ENCODE measurements at places on chromosomes 7 and 10.

DNA sequence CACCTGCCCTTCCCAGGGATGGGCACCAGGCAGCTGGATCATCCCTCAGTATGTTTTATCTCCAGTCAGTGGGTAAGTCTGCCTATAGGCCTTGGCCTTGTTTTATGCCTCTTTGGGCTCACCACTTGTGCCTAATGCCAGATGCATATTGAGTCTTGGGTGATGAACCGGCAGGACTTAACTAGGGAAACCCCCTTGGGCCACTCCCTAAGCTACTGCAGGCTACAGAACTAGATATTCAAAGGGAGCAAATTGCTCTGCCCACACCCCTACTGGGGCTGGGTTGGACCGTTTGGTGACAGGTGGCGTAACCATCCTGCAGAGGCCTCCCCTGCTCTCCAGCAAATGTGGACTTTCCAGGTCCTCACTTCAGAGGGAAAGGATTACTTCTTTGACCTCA lies 115.7 kb upstream of the GDF10 start:
- no peak for DNase-seq

GRCh38 chr7:18495412-18496340 lies at the start of gene HDAC9:
Gene HDAC9, plus strand, starts transcription at chr7:18495749. Its CDS starts 554 bp downstream, at chr7:18496303.
- no peak for DNase-seq

- no peak for DNase-seq
These were observed 72.5 kb downstream of the SEMA3D start for GRCh38 chr7:85114342-85114741.

GRCh38 chr10:77251297-77252013 lies 386.2 kb downstream of the KCNMA1 start:
- no peak for DNase-seq

DNA sequence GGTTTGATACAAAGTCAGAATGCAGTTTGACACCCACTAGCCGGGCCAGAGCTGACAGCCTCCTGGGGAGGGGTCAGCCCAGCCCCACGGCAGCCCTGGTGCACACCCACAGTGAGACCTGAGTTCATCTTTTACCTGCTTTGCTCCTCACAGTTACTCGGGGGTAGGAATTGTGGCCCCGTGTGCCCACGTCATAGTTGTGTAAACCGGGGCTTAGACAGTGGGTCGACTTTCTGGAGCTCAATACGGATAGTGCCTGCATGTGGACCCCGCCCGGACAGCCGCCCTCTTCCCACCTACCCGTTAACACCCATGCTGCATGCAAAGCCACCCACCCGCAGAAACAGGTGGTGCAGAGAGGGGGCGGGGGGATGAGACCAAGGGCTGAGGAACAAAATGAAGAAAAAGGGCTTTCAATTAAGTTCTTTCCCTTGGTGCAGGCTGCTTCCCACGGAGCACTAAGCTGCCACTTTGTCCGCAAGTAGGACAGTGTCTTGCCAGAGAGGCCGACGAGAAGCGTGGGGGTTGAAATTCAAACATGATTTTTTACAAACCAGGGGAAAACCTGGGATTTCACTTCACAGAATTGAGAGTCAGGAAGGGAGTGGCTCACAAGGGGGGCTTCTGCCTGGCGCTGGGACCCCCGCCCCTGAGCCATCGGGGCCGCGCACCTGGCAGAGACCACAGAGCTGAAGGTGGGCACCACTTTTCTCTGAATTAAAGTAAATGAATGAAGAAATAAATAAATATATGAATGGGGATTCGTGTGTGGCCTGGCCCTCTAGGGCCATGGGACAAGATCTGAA lies 24.6 kb upstream of the FOXL3 start:
- no peak for DNase-seq

GRCh38 chr10:7417103-7417623 lies 6.3 kb upstream of the SFMBT2 start:
- peak; percentile 61 for DNase-seq

DNA sequence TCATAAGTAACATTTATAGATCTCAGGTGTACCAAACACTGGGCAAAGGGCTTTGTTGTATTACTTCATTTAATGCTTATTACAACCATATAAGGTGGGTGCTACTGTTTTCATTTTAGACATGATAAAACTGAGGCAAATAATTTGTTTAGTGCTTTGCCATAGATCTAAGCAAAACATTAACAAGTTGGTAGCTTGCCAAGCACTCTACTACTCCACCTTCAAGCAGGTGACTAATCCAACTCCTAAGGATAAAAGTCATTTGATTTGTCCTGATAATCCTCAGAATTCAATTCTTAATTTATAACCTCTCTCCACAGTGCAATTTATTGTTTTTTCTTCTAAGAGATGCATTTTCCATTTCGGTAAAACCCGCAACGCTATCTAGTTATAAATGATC lies 646.4 kb downstream of the GRM8 start:
- DNase-seq: no peak

- no peak for DNase-seq
These were observed 189.5 kb downstream of the RAPGEF5 start for GRCh38 chr7:22167482-22167881.

DNA sequence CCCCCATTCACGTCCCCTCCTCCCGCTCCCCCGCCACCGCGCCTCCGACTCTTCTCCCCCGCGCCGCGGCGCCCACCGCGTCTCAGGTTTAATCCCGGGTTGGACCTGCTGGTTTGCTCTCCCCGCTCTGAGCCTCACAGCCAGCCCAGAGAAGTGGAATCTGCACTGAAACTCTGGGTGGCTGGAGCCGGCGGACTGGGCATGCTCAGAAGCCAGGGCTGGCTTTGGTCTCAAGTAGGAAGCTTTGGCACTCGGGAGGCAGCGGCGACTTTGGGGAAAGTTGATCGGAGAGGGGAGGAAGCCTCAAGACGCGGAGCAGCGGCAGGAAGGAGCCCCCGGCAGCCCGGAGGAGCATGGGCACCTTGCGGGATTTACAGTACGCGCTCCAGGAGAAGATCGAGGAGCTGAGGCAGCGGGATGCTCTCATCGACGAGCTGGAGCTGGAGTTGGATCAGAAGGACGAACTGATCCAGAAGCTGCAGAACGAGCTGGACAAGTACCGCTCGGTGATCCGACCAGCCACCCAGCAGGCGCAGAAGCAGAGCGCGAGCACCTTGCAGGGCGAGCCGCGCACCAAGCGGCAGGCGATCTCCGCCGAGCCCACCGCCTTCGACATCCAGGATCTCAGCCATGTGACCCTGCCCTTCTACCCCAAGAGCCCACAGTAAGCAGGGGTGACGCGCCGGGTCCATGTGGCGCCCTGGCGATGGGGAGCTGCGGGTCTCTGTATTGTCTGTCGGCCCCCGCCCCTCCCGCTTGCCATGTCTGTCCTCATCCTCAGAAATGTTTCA lies at the start of gene PRKG1:
TSS of gene PRKG1 (plus strand) at position 250 of the 791 bp plus-strand sequence.
- DNase-seq: no peak

- DNase-seq: no peak
These were observed 77.3 kb downstream of the PARD3 start for GRCh38 chr10:34737772-34738169.

DNA sequence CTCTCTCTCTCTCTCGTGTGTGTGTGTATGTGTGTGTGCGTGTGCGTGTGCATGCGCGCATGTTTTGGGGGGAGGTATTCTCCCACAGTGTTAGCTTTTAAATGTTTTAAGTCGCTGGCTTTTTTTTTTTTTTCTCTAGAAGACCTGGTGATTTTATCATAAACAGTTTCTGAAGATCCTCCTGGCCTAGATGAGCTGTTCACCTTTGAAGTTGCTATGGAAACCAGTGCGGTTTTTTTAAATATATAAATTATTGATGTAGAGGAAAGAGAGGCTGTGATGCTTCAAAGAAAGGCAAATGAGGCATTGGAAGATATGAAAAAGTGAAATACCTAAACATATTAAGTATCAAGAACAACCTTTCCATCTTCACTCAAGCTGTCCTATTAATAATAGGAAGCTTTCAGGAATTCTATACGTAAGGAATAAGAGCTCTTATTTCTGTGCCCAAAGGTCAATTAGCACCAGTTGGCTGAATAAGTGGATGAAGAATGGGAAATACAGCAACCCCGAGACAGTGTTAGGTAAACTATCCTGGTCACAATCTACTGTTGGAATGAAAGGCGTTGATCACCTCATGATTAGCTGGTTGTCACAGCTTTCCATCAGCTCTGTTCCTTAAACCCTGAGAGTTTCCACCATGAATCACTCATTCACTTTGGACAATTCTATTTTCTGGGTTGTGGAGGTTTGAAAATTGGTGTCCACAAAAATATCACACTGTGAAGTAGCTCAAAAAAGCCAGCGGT lies 66.5 kb upstream of the SLC35G1 start:
- DNase-seq: no peak

DNA sequence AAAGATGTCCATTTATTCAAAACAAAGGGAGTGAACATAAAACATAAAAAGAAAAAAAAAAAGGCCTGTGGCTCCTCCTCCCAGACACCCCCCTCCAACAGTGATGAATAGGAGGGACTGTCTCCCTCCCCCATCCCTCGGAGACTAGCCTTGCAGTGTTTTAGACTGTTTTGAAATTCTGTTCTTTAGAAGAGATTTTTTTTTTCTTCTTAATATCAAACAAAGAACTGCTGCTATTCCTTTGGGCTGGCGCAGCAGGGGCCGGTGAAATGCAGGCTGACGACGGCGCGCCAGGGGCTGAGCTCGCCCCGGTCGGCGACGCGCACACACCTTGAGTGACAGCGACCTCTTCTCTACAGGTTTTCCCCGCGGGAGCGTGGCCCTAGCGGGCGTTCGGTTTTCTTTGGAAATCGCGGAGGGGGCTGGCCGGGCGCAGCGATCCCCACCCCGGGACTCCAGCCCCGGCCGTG lies at the start of gene LANCL2:
TSS of gene LANCL2 (plus strand) at position 133 of the 470 bp plus-strand sequence. CDS start 689 bp downstream, outside the sequence.
- DNase-seq: peak; percentile 55

DNA sequence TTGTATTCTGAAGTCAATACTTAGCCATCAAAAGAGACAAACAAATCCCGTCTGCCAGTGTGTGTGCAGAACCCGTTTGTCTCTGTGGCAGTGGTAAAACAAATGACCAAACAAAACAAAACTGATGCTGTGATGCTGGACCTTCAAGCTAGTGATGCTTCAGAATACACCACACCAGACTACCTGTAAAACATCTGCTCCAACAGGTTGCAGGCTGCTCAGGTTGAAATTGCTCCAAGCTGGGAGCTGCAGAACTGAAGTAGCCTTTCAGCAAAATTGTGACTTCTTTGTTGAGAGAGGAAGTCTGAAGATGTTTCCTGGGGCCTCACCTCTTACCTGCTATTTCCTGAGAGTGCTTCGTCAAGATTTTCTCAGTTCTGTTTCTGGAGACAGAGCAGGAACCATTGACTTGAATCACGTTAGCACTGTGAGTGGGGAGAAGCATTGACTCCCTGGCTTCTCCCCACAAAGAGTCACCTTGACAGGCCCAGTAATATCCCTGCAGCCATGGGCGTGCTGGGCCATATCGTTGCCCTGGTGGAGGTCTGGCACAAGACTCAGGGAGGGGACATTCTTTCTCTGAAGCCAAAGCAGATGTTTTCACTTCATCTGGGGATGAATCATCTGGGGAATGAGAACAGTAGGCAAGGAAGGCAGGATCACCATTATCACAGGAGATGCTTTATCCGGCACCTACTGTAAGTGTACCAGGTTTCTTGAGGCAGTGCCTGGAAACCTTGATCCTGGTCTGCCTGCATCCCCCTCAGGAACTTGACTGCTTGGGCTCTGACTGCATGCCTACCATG lies 80.2 kb downstream of the RBM20 start:
- DNase-seq: peak; percentile 15

GRCh38 chr7:15685358-15686294 lies 857 bp downstream of the MEOX2 start:
- DNase-seq: no peak

DNA sequence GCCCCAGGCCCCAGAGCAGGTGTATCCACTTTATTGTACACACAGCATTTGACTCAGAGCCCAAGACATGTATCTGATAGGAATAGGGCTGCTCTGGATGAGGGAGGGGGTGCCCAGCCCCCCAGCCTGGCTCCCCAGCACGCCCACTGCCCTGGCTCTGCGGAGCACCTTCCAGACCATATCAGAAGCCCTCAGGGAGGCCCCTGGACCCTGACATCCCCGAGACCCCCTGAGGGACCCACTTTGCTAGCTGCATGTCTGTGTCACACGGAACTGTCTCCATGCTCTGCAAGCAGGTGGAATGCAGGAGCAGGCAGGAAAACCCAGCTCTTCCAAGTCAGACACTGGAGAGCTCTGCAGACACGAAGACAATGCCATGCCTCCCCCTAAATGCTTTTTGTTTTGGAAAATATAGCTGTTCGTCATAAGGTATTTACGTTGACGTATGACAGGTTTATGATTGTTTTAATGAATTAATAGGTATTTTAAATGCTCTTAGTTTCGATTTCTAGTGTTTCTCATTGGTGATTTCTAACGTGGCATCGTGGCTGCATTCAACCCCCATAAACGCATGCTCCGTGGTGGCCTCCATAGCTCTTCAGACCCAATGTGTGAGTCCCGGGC lies 92.8 kb upstream of the INSIG1 start:
- DNase-seq: no peak

DNA sequence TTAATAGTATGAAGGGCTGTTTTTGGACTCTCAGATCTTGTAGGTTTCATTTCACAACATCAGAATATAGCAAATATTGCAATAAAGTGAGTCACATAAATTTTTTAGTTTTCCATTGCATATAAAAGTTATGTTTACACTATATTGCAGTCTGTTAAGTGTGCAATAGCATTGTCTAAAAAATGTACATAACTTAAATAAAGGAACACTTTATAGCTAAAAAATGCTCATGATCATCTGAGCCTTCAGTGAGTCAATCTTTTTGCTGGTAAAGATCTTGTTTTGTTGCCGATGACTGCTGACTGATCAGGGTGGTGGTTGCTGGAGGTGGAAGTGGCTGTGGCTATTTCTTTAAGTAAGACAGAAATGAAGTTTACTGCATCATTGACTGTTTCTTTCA lies 42.0 kb downstream of the ABCA13 start:
- no peak for DNase-seq

DNA sequence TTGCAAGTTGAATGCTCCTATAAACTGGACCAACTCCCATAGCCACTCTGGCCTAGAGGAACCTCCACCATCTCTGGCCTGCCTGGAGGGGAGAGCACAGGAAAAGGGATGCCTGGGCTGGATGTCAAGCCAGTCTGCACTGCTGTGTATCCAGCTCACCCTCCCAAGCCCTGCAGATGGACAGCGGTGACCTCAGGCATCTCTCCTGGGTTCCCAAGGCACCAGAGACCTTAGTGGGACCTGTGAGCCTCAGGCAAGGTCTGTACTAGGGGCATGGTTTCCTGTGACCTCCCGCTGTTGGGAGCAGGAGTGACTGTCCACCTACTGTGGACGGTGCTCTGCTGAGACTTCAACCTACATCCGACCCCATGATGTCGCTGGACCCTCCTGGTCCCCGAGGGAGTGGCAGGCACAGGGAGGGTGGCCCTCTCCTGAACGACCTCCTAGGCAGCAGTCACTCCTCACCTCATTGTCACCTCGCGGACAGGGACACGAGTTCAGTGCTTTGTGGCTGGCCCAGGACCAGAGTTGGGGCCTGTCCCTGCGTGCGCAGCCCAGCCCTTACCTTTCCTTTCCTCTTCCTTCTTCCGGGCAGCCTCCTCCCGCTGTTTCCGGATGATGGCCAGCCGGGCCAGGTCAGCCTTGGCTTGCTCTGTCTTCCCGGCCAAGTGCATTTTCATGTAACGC lies 11.0 kb downstream of the PDAP1 start:
- no peak for DNase-seq

DNA sequence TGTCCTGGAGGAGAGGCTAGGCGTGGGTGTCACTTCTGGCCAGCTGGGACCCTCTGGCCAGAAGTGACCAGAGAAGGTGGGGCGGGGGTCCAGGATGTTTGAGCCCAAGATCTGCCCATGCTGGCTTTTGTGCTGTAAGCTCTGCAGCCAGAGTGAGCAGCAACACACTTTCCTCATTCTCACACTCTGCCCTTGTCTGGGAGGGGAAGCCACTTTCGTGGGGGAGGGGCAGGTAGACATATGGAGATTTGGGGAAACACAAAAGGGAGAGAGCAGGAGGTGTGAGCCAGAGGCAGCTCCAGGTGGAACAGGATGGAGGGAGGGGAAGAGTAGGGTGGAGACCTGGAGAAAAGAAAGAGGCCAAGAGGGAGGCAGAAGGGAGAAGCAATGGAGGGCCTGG lies 31.5 kb upstream of the ADCYAP1R1 start:
- no peak for DNase-seq
